ENCODE measurements at places on chromosomes 4 and X. TPM values are rescaled to one million over a fixed set of nuclear protein-coding genes. Genes with fewer than 3 reads are reported as not detected.

The HOPX gene
- 19.3 TPM for total RNA-seq

The ADH4 gene
- total RNA-seq: not detected

The HDAC6 gene
- 126 TPM for total RNA-seq

GRCh38 chr4:17115583-17115982 is 217.1 kb upstream of the LDB2 start:
- DNase-seq: no peak

GRCh38 chrX:66021765-66022631 is 17.9 kb downstream of the VSIG4 start:
- no peak for DNase-seq
